HAP-1 (cell line): ENCODE measurements at places on chromosomes 6 and 20.

- no peak for DNase-seq
Observed at GRCh38 chr6:110544472-110544871, 68.1 kb upstream of the SLC22A16 start.

DNA sequence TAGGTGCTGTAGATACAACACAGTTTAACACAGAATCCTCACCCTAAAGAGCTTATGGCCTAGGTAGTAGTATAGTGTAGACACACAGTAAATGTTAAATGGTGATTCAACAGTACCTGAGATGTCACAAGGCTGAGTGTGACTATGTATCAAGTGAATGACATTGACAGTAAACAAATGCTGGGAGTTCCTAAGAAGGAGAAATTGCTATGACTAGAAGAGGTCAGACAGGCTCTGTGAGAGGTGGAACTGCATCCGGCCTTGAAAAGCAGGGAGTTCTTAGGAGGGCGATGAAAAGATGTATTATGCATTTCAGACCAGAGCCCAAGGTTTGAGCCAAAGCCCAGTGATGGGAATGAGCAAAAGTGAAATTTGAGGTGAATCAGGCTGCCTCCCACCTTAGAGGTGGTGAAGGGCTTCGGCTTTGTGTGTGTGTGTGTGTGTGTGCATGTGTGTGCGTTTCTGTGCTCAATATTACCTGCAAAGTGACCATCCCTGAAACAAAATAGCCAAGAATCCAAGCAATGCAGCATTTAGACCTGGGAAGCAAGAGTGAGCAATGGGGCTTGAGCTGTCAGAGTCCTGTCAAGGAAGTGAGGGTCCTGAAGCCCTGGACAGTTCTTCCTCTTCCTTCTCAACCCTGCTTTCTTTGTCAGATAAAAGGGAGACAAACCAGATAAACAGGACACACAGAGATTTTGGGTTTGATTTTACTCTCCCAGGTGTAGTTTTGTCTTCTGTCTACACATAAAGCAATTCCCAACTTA lies 32.3 kb upstream of the CITED2 start:
- no peak for DNase-seq

GRCh38 chr6:91718198-91718597 lies 1131.3 kb upstream of the MAP3K7 start:
- DNase-seq, result no peak

- no peak for DNase-seq
Observed at GRCh38 chr20:47733892-47734291, 51.4 kb downstream of the SULF2 start.

DNA sequence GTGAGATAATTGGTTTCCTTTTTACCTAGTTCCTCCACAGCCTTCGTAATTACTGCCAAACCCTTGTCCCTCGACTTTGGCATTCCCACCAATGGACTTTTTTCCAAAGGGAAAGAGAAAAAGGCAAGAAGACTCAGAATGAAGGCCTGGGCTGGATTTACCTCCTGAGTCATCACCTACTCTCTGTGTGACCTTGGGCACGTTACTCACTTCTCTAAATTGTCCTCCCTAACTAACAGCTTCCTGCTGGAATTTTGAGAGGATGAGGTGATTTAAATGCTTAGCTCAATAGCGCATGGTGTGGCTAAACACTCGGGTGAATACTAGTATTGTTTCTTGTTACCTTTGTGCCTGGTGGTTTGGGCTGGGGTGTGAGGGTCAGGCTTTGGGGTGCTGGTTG lies 146.6 kb downstream of the DHX35 start:
- no peak for DNase-seq

- DNase-seq, result no peak
Observed at GRCh38 chr6:143158113-143158581, 97.5 kb downstream of the AIG1 start.

GRCh38 chr6:132496519-132497180 lies 16.3 kb downstream of the STX7 start:
- DNase-seq, result no peak

DNA sequence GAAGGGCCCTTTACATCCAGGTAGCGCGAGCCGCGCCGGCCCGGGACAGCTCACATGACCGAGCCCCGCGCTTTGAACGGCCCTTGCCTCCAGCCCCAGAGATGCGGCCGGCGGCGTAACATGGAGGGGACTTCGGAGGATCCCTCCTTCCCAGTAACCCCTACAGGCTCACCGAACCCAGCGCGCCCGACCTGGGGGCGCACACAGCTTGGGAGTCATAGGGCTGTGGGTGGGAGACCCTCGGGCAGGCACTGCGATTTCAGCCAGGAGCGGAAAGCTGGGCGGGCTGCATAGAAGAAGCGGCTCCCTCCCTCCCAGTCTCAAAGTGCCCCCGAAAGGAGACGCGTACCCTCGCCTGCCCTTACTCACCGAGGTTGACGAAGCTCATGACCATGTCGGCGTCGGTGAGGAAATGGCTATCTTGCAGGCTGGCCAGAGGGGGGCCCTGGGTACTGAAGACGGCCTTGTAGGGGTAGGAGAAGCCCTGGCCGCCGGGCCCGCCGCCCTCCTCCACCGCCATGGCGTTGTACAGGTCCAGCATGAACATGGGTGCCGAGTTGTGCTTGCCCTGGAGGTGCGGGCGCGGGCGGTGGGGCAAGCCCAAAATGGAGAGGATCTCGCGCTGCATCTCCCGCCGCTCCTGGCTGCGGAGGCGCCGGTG lies 975 bp downstream of the BMP7 start:
- no peak for DNase-seq

- DNase-seq, result peak; percentile 53
Observed at GRCh38 chr6:111338843-111339242, 144.2 kb downstream of the REV3L start.

DNA sequence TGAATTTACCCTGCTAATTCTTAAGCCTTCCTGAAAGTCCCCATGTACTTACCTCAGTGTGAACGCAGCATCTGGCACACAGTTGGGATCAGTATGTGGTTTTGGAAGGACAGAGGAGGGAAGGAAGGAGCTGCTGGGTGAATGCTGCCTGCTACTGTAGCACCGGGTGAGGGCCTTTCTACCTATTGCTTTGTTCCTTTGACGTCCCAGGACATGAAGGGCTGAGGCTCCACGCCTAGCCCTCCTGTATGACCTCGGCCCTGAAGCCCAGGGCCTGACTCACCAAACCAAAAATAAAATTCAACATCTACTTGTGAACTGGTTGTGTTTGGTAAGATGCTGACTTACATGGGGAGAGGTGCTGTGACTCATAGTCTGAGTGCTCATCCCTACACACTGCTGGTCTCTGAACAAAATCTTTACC lies 51.1 kb downstream of the ARID1B start:
- DNase-seq, result no peak
